ENCODE measurements at places on chromosomes 2 and 18.

GRCh38 chr18:26183395-26184112, 42.7 kb upstream of the TAF4B start:
- DNase-seq: no peak
- H3K27me3 ChIP-seq: no peaks in the 10 kb centered on the region
- no peaks in the 10 kb centered on the region for H3K36me3 ChIP-seq
- no peaks in the 10 kb centered on the region for H3K4me1 ChIP-seq
- H3K4me3 ChIP-seq: no peak overlapping the region
- no peak overlapping the region for H3K27ac ChIP-seq

- H3K4me3 ChIP-seq: no peak overlapping the region
Observed at GRCh38 chr18:4586731-4587130, 131.6 kb upstream of the DLGAP1 start.

GRCh38 chr18:811182-811891, 705 bp downstream of the YES1 start:
- DNase-seq: no peak
- H3K4me1 ChIP-seq: peaks cover 25% of the 10 kb centered on the region
- no peaks in the 10 kb centered on the region for H3K27me3 ChIP-seq
- H3K4me3 ChIP-seq: peak overlapping the region; percentile 94
- peak overlapping the region; percentile 85 for H3K27ac ChIP-seq

- no peak overlapping the region for H3K4me3 ChIP-seq
- no peaks in the 10 kb centered on the region for H3K27me3 ChIP-seq
- H3K36me3 ChIP-seq: no peaks in the 10 kb centered on the region
- no peak overlapping the region for H3K27ac ChIP-seq
Observed at GRCh38 chr2:5915881-5916310, 223.7 kb downstream of the SOX11 start.

GRCh38 chr2:158809816-158810215, 14.7 kb downstream of the DAPL1 start:
- H3K4me1 ChIP-seq: no peaks in the 10 kb centered on the region
- no peaks in the 10 kb centered on the region for H3K36me3 ChIP-seq
- no peak overlapping the region for H3K4me3 ChIP-seq
- H3K27ac ChIP-seq: no peak overlapping the region

DNA sequence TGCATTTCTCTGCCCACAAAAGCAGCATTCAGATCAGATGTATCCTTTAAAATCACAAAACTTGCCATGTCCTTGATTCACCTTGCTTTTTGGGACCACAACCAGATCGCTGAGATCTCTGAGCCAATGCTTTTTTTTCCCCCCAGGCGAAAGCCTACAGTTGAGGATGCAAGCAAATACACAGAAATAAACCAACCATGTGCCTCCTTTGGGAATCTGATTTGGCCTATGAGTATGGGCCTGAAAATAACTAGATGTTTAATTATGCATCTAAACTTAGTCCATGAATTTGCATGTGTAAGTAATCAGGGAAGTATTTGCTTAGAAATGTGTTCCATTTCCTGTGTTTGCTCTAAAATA, 49.7 kb upstream of the CDC42EP3 start:
- no peak for DNase-seq
- H3K36me3 ChIP-seq: no peaks in the 10 kb centered on the region
- no peak overlapping the region for H3K27ac ChIP-seq
- H3K4me1 ChIP-seq: no peaks in the 10 kb centered on the region

- DNase-seq: no peak
- H3K36me3 ChIP-seq: no peaks in the 10 kb centered on the region
- no peak overlapping the region for H3K27ac ChIP-seq
- H3K4me3 ChIP-seq: no peak overlapping the region
Observed at GRCh38 chr18:3914109-3914508, 464.1 kb downstream of the TGIF1 start.

DNA sequence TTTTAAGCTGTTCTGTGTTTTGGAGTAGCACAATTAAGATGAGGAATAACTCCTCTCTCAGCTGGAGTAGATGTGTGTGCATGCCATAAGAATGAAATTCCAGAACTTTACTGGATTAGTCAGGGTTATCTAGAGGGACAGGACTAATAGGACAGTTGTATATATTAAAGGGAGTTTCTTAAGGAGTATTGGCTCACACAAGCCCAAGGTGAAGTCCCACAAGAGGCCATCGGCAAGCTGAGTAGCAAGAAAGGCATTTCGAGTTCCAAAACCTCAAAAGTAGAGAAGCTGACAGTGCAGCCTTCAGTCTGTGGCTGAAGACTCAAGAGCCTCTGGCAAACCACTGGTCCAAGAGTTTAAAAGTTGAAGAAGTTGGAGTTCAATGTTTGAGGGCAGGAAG, 113.7 kb downstream of the RIT2 start:
- H3K27ac ChIP-seq: no peak overlapping the region
- no peaks in the 10 kb centered on the region for H3K4me1 ChIP-seq
- no peaks in the 10 kb centered on the region for H3K36me3 ChIP-seq
- no peaks in the 10 kb centered on the region for H3K27me3 ChIP-seq

DNA sequence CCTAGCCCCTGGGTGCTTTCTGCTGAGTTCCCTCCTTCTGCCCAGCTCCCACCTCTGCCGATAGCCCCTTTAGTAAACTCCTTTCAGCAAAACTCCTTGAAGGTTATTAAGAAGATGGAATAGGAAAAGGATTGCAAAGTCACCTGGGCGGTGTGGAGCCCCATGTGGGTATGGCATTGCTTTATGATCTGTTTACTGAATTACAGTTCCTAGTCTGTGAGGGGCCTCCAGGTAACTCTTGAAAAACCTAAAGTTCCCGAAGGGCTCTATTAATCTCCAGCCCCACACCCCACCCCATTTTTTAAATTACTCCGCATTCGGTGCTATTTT, 116.9 kb upstream of the UXS1 start:
- H3K4me1 ChIP-seq: no peaks in the 10 kb centered on the region
- no peak overlapping the region for H3K4me3 ChIP-seq
- no peaks in the 10 kb centered on the region for H3K36me3 ChIP-seq
- no peak for DNase-seq

DNA sequence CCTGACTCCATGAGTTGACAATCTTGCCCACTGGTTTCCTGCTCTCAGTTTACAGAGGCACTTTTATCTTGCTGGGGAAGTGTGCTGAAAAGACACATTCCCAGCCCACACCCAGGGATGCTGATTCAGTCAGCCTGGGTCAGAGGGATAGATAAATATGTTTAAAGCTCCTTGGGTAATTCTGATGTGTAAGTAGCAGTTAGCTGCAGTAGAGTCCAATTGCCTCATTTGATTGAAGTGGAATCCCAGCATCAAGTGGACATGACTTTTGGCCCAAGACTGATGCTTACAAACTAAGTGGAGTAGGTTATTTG, 29.4 kb downstream of the PSD4 start:
- H3K4me1 ChIP-seq: peaks cover 14% of the 10 kb centered on the region
- no peak overlapping the region for H3K4me3 ChIP-seq
- H3K27me3 ChIP-seq: no peaks in the 10 kb centered on the region

DNA sequence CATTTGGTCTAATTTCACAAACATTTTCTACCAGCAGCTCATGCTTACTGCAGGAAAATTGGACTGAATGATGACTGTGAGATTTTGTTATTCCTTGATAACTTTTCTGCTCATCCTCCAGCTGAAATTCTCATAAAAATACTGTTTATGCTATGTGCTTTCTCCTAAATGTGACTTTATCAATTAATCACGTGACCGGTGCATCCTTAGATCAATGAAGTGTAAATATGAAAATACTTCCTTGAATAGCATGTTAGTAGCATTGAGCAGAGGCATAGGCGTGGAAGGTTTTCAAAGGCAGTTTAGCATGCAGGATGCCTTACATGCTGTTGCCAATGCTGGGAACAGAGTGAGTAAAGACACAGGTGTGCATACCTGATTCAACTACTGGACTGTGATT, 1002.5 kb downstream of the CBLN2 start:
- H3K4me3 ChIP-seq: no peak overlapping the region
- no peak for DNase-seq
- H3K36me3 ChIP-seq: no peaks in the 10 kb centered on the region

GRCh38 chr2:10868465-10869314, 43.0 kb upstream of the KCNF1 start:
- no peaks in the 10 kb centered on the region for H3K27me3 ChIP-seq
- H3K27ac ChIP-seq: no peak overlapping the region
- H3K36me3 ChIP-seq: no peaks in the 10 kb centered on the region
- DNase-seq: no peak
- H3K4me3 ChIP-seq: no peak overlapping the region

DNA sequence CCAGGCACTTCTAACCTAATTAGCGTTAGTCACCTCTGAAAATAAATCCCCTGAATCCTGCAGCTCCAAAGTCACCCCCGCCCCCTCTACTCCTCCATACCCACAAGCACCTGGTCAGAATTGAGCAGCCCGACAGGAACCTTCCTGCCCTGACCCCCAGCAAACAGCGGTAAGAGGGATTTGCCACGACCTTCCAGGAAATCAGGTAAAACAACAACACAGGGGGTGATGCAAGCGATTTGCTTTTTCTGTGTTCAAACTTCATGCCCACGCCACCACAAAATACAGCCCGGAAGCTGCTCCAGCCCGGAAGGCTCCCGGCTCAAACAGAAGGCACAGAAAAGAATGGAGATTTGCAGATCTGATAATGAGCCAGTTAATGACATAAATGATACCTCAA, 367.1 kb downstream of the GPD2 start:
- no peaks in the 10 kb centered on the region for H3K27me3 ChIP-seq
- no peaks in the 10 kb centered on the region for H3K36me3 ChIP-seq
- DNase-seq: no peak
- no peak overlapping the region for H3K27ac ChIP-seq

DNA sequence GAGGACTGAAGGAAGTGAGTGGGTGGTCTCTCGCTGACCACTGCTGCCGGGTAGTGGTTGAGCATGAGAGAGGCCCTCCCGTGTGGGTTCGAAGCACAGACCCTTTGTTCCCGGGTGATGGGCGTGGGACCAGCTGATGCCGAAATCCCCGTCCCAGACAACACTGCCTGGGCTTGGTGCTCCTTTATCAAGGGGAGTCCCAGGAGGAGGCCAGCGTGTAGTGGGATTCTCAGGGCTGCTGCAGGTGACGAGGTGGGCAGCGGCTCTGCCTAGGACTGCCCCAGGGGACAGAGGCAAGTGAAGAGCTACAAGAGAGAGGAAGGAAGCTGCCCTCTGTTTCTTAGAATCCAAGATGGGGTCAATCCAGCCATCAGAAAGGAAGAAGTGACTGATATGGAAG, 251.3 kb upstream of the PXDN start:
- DNase-seq: no peak
- no peaks in the 10 kb centered on the region for H3K4me1 ChIP-seq
- no peak overlapping the region for H3K4me3 ChIP-seq
- H3K27ac ChIP-seq: no peak overlapping the region

GRCh38 chr2:1492711-1493430, 79.6 kb downstream of the TPO start:
- H3K4me3 ChIP-seq: no peak overlapping the region
- H3K36me3 ChIP-seq: no peaks in the 10 kb centered on the region
- no peaks in the 10 kb centered on the region for H3K27me3 ChIP-seq
- H3K27ac ChIP-seq: no peak overlapping the region

GRCh38 chr2:99181624-99182000, 628 bp downstream of the MRPL30 start:
- no peaks in the 10 kb centered on the region for H3K27me3 ChIP-seq
- no peaks in the 10 kb centered on the region for H3K36me3 ChIP-seq
- DNase-seq: no peak
- peaks cover 76% of the 10 kb centered on the region for H3K4me1 ChIP-seq

- H3K4me1 ChIP-seq: no peaks in the 10 kb centered on the region
- no peaks in the 10 kb centered on the region for H3K36me3 ChIP-seq
- DNase-seq: no peak
- H3K27ac ChIP-seq: no peak overlapping the region
- no peak overlapping the region for H3K4me3 ChIP-seq
Observed at GRCh38 chr2:176679061-176679669, 409.9 kb downstream of the MTX2 start.

DNA sequence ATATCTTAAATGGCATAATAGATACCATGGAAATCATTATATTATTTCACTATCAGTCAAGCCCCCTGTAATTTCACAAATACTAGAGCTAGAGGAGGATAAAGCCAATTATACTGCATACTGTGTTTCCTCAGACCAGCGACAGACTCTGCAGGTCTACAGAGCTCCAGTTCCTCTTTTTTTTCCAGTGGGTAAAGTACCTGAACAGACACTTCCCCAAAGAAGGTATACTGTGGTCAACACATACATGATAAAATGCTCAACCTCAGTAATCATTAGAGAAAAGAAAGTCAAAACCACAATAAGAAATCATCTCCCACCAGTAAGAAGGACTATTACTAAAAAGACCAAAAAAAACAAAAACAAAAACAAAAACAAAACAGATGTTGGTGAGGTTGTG, 44.6 kb downstream of the SCN7A start:
- no peak overlapping the region for H3K27ac ChIP-seq
- H3K4me1 ChIP-seq: no peaks in the 10 kb centered on the region
- no peak overlapping the region for H3K4me3 ChIP-seq
- DNase-seq: no peak
- H3K27me3 ChIP-seq: no peaks in the 10 kb centered on the region
- H3K36me3 ChIP-seq: no peaks in the 10 kb centered on the region

GRCh38 chr2:147204102-147204501, 640.7 kb upstream of the ACVR2A start:
- H3K27me3 ChIP-seq: no peaks in the 10 kb centered on the region
- DNase-seq: no peak
- H3K4me3 ChIP-seq: no peak overlapping the region
- H3K4me1 ChIP-seq: no peaks in the 10 kb centered on the region

DNA sequence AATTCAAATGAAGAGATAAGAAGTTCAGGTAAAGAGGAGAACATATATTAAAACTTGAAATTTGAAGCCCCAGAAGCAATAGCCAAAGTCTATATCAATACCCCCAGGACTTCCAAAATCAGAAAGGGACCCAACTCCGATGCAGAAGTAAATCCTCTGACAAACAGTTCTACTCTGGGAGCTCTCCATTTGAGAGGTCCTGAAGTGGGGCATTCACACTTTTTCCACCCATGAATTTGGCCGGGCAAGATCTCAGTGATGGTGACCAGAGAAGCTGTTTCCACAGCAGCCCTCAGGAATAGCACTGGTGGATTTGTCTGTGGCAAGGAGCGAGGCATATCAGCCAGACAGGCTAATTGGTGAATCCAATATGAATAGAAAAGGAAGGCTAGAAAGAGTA, 313.6 kb upstream of the MC4R start:
- H3K27me3 ChIP-seq: no peaks in the 10 kb centered on the region
- no peak overlapping the region for H3K27ac ChIP-seq
- no peaks in the 10 kb centered on the region for H3K4me1 ChIP-seq
- no peak overlapping the region for H3K4me3 ChIP-seq
- H3K36me3 ChIP-seq: no peaks in the 10 kb centered on the region

DNA sequence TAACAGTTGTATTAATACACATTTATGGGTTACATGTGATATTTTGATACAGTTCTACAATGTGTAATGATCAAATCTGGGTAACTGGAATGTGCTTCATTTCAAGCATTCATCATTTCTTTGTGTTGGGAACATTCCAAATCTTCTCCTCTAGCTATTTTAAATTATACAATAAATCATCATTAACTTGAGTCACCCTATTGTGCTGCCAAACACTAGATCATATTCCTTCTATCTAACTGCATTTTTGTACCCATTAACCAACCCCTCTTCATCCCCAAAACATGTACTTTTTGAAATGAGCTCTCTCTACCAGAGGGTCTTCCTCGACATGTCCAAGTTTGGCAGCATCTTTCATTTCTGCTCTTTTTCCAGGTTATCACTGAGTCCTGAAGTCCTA, 81.1 kb upstream of the TTC39C start:
- H3K27ac ChIP-seq: no peak overlapping the region
- H3K4me1 ChIP-seq: no peaks in the 10 kb centered on the region
- H3K27me3 ChIP-seq: no peaks in the 10 kb centered on the region
- no peak overlapping the region for H3K4me3 ChIP-seq
- DNase-seq: no peak
